ENCODE measurements at places on chromosomes 5 and 9. TPM values are rescaled to one million over a fixed set of nuclear protein-coding genes. Genes with fewer than 3 reads are reported as not detected.

- DNase-seq: no peak
Measured at GRCh38 chr9:115267790-115268189, 149.8 kb upstream of the TNC start.

GRCh38 chr5:41371738-41372137 lies 138.7 kb downstream of the PLCXD3 start:
- no peak for DNase-seq

DNA sequence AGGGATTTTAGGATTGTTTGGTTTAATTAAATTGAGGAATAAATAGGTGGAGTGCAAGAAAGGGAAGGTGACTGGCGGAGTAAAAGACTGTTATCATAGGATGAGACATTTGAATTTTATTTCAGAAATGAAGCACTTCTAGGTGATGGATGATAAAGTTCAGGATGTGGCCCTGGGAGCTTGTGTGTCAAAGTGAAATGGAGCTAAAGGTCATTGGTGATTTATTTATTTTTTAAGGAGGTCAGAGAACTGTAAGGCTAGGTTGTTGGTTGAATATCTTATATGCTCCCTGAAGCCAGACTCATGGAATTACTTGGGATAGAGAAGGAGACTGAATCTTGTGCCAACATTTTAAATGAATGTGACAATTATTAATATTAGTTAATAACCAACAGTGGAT lies 40.5 kb downstream of the PBX3 start:
- DNase-seq: no peak

GRCh38 chr9:129221233-129221632 lies 43.2 kb upstream of the IER5L start:
- no peak for DNase-seq

DNA sequence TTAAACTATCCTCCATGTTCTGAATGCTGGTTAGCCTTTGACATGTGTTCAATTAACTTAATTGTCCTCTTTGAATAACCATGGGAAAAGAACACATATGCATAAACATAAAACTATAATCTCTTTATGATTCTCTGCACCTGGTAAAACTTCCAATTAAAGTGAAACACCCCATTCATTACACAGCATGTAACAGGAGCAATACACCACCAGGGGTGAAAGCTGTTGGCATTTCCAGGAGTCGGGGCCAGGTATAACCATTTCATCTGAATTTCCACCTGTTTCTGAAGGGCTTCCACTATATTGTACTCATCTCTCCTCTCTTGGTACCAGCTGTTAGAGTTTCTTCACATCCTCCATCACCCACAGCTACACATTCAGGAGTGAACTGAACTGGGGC lies 303.8 kb downstream of the EDIL3 start:
- no peak for DNase-seq

GRCh38 chr9:127735530-127736185 lies 564 bp upstream of the TOR2A start:
- no peak for DNase-seq

DNA sequence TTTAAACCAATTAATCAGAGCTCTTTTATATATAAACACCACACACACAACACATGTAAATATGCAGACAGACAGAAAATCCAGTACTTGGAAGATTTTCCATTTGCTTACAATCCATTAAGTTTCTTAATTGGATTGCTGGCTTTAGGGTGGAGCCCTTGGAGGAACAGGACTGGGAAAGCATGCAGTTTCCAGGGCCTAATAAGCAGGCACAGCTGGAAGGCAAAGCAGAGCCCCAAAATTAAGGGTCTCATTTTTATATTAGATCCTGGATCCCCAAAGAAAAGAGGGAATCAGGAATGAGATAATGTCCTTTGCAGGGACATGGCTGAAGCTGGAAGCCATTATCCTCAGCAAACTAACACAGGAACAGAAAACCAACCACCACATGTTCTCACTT lies 13.1 kb upstream of the SMC2 start:
- DNase-seq: no peak

- no peak for DNase-seq
Measured at GRCh38 chr5:63128018-63128417, 549.4 kb downstream of the LRRC70 start.

DNA sequence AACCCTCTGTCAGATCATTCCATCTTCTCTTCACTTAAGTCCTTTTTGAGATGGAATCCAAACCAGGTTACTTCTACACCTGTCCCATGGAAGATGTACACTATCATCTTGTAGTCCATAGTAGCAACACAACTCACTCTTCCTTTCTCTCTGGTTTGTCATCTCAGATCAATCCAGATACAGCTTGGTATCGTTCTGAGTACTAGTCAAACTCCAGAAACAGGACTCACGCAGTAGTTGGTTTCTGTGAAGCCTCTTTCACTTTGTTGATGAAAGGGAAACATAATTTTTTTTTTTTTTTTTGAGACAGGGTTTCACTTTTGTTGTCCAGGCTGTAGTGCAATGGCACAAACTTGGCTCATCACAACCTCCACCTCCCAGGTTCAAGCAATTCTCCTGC lies 484.0 kb downstream of the PRDM9 start:
- no peak for DNase-seq

The GRM6 gene
- polyA plus RNA-seq: 0.49 TPM

The SMIM33 gene
- not detected for polyA plus RNA-seq

The C5orf52 gene
- not detected for polyA plus RNA-seq

The SLC36A3 gene
- not detected for polyA plus RNA-seq

The BAAT gene
- 0.07 TPM for polyA plus RNA-seq

The PHYHD1 gene
- 51.0 TPM for polyA plus RNA-seq

The TYRP1 gene
- 0.27 TPM for polyA plus RNA-seq

The FBXL17 gene
- 30.1 TPM for polyA plus RNA-seq

The DAPK1 gene
- 65.0 TPM for polyA plus RNA-seq

The FOXD4L6 gene
- polyA plus RNA-seq: not detected

The GPRIN1 gene
- 1.3 TPM for polyA plus RNA-seq
